ENCODE measurements at places on chromosomes 16 and 17.

DNA sequence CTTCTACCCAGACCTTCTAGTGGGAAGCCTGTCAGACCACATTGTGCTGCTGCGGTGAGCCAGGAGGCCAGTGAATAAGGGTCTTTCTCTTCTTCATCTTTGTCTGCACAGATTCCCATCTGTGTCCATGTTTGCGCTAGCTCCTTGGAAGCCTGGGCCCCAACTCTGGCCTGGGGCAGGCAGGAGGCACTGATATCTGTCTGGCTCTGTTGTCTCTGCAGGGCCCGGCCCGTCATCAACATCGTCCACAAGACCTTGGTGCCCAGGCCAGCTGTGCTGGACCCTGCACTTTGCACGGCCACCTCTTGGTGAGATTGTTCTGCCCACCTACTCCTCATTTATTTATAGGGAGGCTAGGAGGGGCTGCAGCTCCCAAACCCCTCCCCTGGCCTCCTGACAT, 18.3 kb downstream of the ITGA3 start:
- DNase-seq: no peak

DNA sequence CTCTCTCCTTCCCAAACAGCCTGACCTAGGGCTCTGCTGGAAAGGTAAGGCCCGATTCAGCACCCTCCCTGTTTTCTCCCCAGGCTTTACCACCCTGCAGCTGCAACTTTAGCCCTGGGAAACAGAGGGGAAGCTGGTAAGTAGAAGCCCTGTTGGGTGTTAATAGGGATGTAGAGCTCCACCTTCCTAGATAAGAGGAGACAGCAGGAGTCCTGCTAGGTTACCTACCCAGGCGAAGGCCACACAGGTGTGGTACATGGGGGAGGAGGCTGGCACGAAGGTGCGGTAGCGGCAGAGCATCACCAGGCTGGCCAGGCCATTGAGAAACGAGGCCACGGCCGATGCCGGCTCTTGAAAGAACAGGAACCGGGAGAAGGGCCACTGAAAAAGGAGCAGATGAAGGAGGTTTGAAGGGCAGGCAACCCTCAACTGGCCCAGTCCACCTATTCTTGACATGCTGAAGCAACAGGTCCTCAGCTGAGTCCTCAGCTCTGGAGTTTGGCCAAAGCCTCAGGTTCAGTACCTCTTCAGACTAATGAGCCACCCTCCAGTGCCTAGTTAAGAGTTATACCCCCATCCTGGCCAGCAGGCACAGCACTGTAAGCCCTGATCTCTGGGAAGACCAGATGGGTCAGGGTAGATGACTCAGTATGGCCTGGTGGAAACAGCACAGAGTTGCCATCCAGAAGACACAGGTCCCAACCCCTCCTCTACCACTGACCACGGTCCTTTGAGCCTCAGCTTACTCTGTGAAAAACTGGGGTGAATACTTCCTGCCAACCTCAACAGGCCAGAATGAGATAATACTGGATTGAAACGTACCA, 3.3 kb downstream of the PGAP3 start:
- DNase-seq: no peak

- no peak for DNase-seq
Observed at GRCh38 chr16:83113317-83113716, 486.5 kb downstream of the CDH13 start.

GRCh38 chr17:10050597-10051101, 145.6 kb upstream of the RCVRN start:
- no peak for DNase-seq

GRCh38 chr16:87144232-87144631, 173.0 kb downstream of the C16orf95 start:
- DNase-seq: no peak

DNA sequence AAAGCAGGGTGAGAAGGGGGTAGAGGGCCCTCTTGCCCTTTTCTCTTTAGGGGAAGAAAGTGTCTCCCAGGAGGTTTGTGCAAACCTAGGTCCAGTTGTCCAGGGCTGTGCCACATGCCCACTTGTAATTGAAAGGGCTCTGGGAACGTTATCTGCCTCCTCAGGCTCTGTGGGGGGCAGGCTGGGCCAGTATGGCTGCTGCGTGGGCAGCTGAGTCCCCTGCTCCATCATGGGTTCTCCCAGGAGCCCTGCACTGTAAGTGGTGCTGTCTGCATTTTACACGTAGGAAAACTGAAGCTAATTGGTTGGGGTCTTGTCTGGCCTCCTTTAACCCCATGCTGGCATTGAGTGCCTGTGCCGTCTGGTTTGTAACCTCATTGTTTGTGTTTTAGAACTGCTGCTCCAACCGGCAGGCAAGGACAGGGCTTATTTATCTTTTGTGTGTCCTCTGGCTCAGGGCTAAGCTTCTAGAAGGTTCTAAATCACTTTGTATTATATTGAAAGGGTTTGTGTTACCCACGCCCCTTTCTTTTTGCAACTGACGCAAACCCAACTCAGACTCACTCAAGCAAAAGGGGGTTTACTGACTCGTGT, 117.7 kb upstream of the CIBAR2 start:
- no peak for DNase-seq

- DNase-seq: peak; percentile 53
Observed at GRCh38 chr16:11296706-11297491, 15.8 kb upstream of the PRM1 start.

- DNase-seq: no peak
Observed at GRCh38 chr16:75461575-75461974, 2.9 kb downstream of the TMEM170A start.

- peak; percentile 4 for DNase-seq
Observed at GRCh38 chr17:55660178-55660886, 62.3 kb downstream of the TMEM100 start.

GRCh38 chr17:29096094-29096493, 53.2 kb downstream of the PIPOX start:
- no peak for DNase-seq

- no peak for DNase-seq
Observed at GRCh38 chr16:4313563-4314531, 2.0 kb upstream of the GLIS2 start.

- DNase-seq: no peak
Observed at GRCh38 chr17:45170280-45170930, 8.7 kb downstream of the HEXIM2 start.

- DNase-seq: no peak
Observed at GRCh38 chr17:64358261-64358788, 32.3 kb downstream of the PECAM1 start.

DNA sequence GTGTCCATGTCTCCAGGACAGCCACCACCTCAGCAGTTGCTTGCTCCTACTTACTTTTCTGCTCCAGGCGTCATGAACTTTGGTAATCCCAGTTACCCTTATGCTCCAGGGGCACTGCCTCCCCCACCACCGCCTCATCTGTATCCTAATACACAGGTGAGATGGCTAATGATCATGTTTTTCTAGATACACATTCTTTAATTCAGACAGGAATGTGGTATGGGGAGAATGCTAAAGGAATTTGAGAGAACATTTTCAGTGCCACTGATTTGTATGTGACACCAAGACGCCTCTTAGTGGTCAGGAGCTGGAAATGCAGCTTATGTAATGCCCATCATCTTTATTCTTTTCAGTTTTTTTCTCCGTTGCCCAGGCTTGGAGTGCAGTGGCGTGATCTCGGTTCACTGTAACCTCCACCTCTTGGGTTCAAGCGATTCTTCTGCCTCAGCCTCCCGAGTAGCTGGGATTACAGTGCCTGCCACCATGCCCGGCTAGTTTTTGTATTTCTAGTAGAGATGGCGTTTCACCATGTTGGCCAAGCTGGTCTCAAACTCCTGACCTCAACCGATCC, 8.9 kb upstream of the RAPGEFL1 start:
- peak; percentile 63 for DNase-seq

DNA sequence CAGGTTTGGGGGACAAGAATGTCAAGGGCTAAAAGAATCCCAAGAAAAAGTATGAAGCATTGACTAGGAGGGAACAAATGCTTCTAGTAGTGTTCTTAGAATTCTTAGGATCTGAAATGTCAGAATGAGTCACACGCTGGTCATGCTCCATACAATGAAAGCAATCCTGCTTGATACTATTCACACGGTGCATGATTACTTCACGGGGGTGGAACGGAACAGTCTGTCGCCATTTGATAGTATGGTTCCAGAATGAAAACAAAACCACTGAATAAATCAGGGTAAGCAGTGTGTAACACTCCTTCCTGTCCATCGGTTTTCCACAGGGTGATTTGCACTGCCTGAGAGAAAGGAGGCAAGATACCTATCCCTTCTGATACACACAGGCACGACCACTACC, 22.9 kb upstream of the YWHAE start:
- peak; percentile 98 for DNase-seq

DNA sequence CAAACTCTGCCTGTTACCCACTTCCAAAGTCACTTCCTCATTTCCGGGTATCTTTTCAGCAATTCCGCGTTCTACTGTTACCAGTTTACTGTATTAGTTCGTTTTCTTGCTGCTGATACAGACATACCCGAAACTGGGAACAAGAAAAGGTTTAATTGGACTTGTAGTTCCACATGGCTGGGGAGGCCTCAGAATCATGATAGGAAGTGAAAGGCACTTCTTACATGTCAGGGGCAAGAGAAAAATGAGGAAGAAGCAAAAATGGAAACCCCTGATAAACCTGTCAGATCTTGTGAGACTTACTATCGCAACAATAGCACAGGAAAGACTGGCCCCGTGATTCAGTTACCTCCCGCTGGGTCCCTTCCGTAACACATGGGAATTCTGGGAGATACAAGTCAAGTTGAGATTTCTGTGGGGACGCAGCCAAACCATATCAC, 30.9 kb downstream of the PAFAH1B1 start:
- DNase-seq: peak; percentile 18

DNA sequence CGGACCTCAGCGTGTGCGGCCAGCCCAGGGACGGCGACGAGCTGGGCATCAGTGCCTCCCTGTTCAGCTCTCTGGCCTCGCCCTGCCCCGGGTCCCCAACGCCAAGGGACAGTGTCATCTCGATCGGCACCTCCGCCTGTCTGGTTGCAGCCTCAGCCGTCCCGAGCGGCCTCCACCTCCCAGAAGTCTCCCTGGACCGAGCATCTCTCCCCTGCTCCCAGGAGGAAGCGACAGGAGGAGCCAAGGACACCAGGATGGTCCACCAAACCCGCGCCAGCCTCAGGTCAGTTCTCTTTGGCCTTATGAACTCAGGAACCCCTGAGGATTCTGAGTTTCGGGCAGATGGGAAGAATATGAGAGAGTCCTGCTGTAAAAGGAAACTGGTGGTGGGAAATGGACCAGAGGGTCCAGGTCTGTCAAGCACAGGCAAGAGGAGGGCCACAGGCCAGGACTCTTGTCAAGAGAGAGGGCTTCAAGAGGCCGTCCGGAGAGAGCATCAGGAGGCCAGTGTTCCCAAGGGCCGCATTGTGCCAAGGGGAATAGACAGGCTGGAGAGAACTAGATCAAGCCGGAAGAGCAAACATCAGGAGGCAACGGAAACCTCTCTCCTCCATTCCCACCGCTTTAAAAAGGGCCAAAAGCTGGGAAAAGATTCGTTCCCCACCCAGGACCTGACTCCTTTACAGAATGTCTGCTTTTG, 825 bp downstream of the HASPIN start:
- no peak for DNase-seq

GRCh38 chr17:1607971-1608320, 20.7 kb downstream of the SLC43A2 start:
- no peak for DNase-seq

DNA sequence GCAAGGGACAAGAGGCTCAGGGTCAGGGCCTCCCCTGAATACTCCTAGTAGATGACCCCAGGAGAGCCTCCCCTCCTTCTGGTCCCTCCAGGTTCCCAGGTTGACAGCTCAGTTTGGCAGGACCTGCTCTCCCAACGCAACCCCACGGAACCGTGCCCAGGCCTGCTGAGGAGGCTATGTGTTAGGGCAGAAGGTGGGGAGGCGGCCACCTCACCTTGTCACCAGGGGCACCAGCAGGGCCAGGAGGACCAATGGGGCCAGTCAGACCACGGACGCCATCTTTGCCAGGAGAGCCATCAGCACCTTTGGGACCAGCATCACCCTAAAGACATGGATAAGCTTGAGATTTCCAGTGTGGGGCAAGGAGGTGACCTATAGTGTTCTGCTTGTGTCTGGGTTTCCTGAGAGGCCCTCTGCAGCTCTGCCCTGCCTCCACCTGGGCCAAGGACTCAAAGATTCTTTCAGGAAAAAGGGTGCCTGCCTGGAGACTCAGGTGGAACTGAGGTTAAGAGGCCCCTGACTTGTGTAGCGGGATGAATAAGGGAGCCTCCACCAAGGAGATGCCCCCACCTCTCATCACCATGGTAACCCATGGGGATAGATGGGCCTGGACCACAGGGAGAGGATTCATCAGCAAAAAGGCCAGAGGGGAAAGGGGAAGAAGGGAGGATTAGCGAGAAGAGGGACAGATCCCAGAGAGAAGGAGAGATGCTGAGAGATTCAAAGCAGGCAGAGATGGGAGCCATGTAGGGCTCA, 10.7 kb downstream of the COL1A1 start:
- no peak for DNase-seq

- peak; percentile 95 for DNase-seq
Observed at GRCh38 chr17:35433075-35433894, 985 bp upstream of the SLFN12 start.

GRCh38 chr16:4640572-4641305, 16.1 kb downstream of the MGRN1 start:
- DNase-seq: no peak

GRCh38 chr16:64830653-64831052, 291.2 kb downstream of the CDH11 start:
- DNase-seq: peak; percentile 13

- DNase-seq: peak; percentile 85
Observed at GRCh38 chr17:83109793-83110645, 30.6 kb downstream of the METRNL start.

- DNase-seq: peak; percentile 45
Observed at GRCh38 chr17:76056882-76057281, 15.4 kb downstream of the SRP68 start.

GRCh38 chr16:78556421-78556820, 457.0 kb downstream of the WWOX start:
- DNase-seq: no peak

DNA sequence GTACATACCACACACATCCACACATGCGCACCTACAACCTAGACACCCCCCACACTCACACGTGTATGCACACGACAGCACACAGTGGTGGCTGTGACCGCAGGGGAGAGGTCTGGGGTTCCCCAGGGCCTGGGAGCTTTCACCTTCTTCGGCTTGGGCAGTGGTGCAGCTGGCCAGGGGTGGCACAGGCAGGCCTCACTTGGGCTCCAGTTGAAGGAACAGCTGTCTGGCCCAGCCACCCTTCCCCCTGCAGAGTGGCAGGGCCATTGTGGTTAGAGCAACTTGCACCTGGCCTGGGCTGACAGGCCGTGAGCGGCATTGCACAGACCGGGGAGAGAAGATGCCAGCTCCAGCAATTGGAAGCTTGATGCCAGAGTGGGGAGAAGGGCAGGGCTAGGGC, 114.5 kb upstream of the GSE1 start:
- no peak for DNase-seq

DNA sequence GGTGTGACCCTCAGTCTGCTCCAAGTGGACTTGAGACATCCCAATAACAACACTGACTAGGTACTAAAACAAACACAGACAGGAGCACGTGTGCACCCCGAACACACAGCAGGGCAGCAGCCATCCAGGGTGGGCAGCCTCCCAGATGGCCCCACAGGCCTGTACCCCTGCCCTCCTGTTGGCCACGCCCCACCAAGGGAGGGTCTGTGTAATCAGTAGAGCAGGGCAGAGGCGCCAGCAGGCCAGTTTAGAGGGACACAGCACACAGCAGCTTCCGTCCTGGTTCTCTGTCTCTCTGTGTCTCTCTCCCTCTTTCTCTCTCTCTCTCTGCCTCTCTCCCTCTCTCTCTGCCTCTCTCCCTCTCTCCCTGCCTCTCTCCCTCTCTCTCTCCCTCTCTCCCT, 21.4 kb downstream of the ACTG1 start:
- DNase-seq: no peak

GRCh38 chr16:87093804-87094555, 223.2 kb downstream of the C16orf95 start:
- DNase-seq: no peak

- DNase-seq: no peak
Observed at GRCh38 chr16:71354156-71354555, 4.4 kb upstream of the CALB2 start.

All from bronchial epithelial cell (primary cell).